ENCODE measurements at places on chromosomes 12 and 14.
A peak's percentile ranks its signal among the peaks of the same experiment; 100 is the strongest.

DNA sequence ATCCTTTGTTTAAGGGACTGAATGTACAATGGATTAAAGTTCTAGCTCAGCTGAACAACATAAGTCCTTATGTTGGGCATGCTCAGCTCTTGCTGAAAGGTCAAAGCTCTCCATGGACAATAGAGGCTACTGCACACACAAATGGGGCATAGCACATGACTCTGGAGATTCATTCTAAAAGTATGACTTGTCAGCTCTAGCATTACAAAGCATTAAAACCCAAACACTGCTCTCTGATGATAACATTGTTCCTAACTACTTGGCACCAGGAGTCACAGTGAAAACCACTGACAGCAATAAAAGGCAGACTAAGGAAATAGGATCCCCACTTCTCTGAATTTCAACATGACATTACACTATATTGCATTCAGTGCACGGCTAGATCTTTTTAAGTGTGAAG lies 21.9 kb upstream of the FSCB start:
- DNase-seq = no peak

- no peak for DNase-seq
Observed at GRCh38 chr12:53078425-53079225, 565 bp downstream of the SPRYD3 start.

DNA sequence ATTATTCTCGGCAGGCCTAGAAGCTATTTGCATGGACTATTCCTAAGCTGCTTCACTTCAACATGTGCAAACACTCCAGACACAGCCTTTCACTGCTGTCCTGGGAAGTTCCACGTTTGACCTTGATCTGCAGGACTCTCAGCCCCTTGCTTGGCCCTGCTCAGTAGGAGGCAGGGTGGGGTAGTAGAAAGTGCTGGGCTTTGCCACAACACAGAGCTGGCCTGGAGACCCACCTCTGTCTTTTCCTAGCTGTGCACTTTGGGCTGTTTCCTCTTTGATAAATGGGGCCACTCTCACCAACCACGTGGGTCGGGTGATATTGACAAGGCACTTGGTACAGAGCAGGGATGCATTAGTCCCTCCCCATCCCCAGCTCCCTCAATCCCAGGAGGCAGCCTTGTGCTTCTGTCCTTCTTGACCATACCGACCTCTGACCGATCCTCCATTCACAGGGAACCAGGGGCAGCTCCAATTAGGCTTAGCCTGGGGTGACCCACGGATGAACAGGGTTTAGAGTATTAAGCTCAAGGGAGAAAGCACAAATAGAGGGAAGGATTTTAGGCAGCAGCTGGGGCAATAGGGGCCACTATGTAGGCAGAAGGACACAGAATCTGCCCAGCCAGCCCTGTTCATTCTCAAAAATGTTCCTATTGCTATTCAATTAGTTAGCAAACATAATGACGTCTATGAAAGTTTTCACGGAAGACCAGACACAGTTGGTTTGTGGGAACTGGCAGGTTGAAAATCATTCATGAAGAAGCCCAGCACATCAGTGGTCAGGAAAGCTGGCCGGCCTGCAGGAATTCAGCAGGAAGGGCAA lies 63.3 kb downstream of the SYNE3 start:
- no peak for DNase-seq

DNA sequence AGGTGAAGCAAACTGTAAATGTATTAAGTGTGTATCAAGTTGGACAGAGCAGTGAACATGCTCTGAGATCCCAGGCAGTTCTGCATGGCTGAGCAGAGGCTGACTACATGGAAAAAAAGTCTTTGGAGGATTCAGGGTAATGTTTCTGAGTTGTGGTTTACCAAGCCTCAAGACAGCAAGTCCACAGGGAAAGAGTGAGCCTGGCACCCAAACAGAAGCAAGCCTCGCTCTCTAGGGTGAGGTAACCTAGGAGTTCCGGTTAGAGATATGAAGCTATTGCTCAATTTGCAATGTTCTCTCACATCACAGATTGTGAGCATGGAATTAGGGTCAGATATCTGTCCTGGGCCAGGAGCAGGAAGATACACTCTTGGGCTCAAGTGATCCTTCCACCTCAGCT lies 158.6 kb downstream of the MON2 start:
- no peak for DNase-seq

- DNase-seq = no peak
Observed at GRCh38 chr14:59103396-59103795, 85.1 kb upstream of the DAAM1 start.

DNA sequence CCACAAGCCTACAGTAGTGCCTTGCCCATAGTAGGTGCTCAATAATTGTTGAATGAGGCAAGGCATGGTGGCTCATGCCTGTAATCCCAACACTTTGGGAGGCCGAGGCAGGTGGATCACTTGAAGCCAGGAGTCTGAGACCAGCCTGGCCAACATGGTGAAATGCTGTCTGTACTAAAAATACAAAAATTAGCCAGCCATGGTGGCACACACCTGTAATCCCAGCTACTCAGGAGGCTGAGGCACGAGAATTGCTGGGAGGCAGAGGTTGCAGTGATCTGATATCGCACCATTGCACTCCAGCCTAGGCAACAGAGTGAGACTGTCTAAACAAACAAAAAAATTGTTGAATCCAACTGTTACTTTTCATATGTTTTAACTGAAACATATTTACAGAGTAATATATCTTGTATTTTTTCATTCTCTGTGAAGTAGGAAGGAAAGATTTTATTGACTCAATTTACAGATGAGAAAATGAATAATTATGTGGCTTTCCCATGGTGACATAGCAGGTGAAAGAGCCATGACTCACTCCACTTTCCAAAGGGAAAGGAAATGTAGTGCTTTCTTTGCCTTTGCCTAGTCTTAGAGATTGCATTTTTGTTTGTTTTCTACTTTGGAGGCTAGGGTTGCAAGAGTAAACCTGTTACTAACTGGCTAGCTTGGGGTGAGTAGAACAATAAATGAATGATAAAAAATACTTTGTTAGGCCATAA lies 95.4 kb upstream of the SLC38A4 start:
- no peak for DNase-seq

GRCh38 chr12:124527861-124528561 lies 39.4 kb downstream of the NCOR2 start:
- no peak for DNase-seq

DNA sequence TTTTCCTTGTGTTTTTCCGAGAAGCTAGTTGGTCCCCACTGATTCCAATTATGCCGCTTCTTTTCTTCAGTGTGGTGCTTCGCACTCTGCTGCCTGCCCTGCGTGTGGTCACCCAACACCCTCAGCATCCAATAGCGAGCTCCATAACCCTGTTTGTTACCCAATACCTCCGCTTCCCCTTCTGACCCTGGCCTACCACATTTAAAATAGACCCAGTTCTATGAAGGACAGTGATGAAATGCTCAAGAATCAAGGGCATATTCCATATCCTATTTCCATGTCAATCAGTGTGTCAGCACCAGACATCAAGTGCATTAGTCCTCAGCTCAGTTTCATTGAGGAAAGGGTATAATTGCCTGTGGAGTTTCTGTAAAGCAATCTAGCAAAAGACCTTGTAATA lies 9.5 kb downstream of the NDRG2 start:
- no peak for DNase-seq

DNA sequence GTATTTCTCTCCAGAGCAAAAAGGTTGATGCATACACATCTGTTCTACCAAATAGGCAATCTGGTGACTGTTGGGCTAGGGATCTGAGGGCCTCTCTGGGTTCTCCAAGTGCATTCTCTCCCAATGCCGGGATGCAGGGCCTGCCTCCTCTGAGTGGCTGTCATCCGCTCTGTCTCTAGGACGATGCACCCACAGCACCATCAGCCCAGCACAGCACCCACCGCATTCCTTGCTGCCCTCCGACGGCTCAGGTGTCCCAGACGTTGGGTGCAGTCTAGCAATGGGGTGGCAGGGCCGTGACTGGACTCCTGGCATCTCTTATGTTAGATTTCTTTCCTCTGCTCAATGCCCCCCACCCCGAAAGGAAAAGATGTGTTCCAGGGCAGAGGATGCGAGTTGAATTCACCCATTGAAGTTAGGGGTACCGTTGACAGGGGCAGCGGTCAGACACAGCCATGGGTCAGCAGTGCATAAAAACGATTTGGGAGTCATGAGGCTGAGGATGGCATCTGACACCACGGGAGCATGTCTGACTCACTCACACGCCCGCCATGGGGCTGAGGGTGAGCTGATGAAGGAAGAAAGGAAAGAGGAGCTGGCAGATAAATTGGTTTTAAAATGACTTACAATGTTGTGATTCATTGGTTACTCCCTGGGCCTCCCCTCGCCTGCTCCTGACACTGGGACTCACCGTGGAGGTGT lies 93.2 kb upstream of the C14orf180 start:
- no peak for DNase-seq

DNA sequence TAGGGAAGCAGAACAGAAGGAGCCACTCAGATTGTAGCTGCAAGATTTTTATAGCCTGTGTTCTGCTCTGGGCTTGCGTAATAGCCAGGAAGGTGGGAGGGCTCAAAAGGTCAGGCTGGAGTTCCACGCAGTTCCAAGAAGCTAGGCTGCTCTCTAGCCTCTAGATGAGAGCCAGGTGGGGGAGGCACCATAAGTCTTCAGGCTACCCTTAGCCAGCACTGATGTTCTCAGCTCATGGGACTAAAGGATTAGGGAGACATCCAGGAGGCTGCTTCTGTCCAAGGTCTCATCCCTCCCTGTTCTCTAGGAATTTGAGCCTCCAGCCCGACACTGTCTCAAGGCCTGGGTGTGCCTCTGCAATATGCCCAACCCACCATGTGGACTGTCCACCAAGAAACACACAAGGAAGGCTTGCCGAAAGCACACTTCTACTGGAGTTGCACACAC lies 1.7 kb downstream of the LMBR1L start:
- no peak for DNase-seq

GRCh38 chr12:32891956-32892355 lies 4.6 kb downstream of the PKP2 start:
- DNase-seq = no peak

DNA sequence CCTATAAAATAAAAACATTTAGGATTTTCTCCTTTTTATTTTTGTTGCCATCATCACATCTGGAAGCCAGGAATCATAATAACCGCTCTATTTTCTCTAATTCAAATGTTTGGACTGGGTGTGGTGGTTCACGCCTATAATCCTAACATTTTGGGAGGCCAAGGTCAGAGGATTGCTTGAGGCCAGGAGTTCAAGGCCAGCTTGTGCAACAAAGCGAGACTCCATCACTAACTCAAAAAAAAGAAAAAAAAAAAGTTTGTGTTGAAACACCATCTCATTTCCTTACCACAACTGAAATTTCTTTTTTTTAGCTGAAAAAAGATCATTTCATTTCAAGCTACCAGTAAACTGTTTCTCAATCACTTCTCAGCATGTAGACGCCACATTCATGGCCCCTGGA lies 8.8 kb upstream of the BAZ1A start:
- no peak for DNase-seq

GRCh38 chr14:34713681-34714319 lies 593 bp downstream of the CFL2 start:
- peak; percentile 51 for DNase-seq

GRCh38 chr14:79278286-79278797 lies 933.0 kb downstream of the DIO2 start:
- no peak for DNase-seq

- peak; percentile 74 for DNase-seq
Observed at GRCh38 chr14:61662437-61663311, 32.6 kb upstream of the HIF1A start.

GRCh38 chr12:62268956-62269355 lies 8.8 kb downstream of the USP15 start:
- no peak for DNase-seq

DNA sequence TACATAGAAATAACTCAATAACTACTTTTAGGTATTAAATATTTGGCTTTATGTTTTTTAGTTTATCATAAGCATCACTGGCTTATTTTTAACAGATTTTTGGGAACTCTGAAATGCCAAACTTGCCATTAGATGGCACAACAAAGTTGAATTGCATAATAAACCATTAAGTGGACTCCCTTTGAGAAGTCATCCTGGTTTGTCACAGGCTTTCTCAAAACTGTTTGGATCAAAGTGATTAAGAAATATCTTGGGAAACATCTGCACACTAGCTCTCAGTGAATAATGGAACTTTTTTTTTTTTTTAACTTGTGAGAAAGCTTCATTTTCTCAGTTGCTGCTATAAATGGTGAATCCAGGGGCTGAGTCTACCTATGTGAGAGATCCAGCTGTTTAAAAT lies 4.3 kb downstream of the SLC16A7 start:
- no peak for DNase-seq

GRCh38 chr12:112868459-112869041 lies 38.2 kb upstream of the OAS1 start:
- DNase-seq = peak; percentile 16

DNA sequence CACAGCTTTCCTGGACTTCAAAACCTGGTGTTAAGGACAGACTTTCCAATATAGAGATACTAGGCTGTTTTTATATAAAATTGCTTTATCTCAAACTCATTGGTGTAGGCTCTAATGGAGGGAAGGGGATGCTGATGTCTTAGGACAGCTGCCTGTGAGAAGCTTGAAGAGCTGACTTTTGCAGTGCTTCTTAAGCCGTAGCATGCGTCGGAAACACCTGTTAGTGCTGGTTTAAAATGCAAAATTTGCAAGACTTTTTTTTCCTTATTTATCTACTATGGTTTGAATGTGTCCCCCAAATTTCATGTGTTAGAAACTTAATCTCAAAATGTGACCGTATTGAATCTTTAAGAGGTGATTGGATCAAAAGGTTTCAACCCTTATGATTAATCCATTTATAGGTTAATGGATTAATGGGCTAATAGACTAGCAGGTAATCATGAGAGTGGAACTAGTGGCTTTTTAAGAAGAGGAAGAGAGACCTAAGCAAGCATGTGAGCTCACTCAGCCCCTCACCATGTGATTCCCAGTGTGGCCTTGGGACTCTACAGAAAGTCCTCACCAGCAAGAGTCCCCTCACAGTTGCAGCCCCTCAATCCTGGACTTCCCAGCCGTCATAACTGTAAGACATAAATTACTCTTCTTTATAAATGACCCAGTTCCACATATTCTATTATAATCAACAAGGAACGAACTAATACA lies 60.9 kb upstream of the FUT8 start:
- DNase-seq = no peak

- DNase-seq = no peak
Observed at GRCh38 chr14:105493921-105494605, 3.0 kb downstream of the TEDC1 start.

GRCh38 chr14:68924186-68925158 lies 54.6 kb downstream of the ACTN1 start:
- no peak for DNase-seq

Measured in GM20000 (cell line).